Stimulated activated CD8-positive, alpha-beta memory T cell treated with anti-CD3 and anti-CD28 coated beads, Interleukin-4, amount 100 ng/mL, for 48 hours (primary cell): ENCODE measurements at places on chromosomes 13 and 19.

DNA sequence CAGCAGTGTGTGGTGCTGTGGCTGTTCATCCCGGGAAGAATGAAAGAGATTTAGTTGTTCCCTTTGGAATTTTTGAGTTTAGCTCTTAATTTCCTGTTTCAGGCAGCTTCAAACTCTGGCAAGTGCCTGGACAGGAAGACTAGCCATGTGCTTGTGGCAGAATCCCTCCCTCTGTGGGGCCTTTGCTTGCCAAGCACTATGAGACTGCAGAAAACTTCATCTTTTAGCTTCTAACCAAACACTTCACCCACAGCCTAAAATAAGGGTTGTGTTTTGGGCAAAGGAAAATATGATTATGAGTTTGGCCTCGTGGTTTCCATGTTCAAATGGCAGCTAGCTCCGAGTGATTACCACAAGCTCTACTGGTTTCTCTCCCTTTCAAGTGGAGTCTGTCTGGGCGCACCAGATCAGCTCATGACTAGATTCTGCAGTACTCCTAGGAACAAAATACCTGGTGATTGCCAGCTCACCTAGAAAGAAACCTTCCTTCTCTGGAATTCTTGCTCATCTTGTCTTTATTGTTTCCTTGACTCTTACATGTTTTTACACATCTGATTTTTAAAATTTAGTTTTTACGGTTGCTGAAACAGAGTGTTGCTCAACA lies 707.5 kb downstream of the SLITRK6 start:
- DNase-seq, result no peak

- DNase-seq, result no peak
These were observed 19.9 kb downstream of the TINCR start for GRCh38 chr19:5547881-5548280.

- no peak for DNase-seq
These were observed 75.3 kb upstream of the SCEL start for GRCh38 chr13:77460195-77460594.

DNA sequence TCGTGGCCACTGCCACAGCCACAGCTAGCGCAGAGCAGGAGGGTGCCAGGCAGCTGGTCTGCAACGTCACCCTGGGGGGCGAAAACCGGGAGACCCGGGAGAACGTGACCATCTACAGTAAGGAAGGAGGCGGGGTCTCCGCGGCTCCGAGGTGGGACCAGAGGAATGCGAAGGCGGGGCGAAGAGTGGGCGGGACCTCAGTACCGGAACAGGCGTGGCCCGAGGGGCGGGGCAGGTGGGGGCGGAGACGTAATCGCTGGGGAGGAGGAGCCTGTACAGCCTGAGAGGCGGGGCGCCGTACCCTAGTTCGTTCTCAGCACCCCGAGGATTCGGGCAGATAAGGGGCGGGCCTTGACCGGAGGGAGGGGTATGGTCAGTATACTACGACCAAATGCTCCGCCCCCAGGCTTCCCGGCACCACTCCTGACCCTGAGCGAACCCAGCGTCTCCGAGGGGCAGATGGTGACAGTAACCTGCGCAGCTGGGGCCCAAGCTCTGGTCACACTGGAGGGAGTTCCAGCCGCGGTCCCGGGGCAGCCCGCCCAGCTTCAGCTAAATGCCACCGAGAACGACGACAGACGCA lies 2.5 kb downstream of the ICAM5 start:
- DNase-seq, result peak; percentile 96

GRCh38 chr13:23750383-23751121 lies 138.6 kb downstream of the MIPEP start:
- peak; percentile 32 for DNase-seq

DNA sequence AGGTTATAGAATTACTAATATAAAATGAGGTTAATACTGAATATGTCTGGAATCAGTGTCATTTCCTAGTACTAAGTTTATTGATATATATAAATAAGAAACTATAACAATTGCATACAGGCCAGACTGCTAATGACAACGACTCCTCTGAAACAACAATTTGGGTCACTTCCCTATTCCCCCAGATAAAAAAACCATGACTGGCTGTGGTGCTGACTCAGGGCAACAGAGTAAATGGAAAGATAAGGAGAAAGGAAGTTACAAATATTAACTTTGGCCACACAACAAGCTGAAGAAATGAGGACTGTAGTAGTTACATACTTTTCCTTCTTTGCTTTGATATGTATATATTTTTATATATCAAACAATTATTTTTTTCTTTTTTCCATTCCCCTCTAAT lies 263.7 kb upstream of the PCDH9 start:
- DNase-seq, result no peak

- no peak for DNase-seq
These were observed 47.9 kb downstream of the DCT start for GRCh38 chr13:94431574-94431973.

DNA sequence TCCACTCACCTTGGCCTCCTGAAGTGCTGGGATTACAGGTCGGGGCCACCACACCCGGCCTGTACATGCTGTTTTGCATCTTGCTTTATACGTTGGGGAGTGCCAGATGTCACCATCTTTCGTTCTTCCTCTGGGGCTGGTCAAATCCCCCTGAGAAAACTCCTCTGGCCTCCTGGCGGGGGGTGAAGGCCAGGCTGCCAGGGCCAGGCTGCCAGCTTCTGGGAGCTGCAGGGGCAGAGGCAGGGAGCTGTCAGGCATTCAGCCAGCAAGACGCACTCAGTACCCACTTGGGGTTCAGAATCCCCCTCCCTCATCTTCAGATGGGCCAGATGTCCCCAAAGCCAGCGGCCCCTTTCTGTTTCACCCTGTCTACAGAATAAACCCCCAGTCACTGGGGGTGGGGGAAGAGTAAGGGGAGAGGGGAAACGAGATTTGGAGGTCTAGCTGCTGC lies 16.1 kb downstream of the ZSWIM9 start:
- no peak for DNase-seq

DNA sequence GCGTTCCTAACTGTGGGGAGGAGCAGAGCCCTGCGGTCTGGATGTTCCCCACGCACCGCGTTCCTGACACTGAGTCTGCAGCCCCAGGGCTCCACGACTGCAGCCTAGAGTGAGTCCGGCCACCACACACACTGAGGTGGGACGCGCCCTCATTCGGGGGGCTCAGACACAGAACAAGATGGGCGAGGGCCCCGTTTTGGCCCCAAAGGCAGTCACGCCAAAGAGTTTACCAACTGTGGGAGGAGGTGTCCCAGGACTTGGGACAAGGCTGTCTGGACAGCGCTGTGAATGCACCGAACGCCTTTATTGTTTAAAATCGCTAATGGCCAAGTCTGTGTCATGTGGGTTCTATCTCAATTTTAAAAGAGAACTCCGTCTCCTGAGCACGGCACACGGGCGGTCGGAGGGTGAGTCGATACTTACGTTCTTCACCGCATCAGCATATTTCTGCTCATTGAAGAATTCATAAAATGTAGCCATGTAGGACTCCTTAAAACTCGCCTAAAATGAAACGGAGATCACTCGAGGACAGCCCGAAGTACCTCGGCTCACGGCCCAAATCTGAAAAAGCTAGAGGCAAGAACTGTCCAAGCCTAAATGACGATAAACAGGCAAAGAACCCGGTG lies 35.2 kb upstream of the C13orf46 start:
- no peak for DNase-seq

DNA sequence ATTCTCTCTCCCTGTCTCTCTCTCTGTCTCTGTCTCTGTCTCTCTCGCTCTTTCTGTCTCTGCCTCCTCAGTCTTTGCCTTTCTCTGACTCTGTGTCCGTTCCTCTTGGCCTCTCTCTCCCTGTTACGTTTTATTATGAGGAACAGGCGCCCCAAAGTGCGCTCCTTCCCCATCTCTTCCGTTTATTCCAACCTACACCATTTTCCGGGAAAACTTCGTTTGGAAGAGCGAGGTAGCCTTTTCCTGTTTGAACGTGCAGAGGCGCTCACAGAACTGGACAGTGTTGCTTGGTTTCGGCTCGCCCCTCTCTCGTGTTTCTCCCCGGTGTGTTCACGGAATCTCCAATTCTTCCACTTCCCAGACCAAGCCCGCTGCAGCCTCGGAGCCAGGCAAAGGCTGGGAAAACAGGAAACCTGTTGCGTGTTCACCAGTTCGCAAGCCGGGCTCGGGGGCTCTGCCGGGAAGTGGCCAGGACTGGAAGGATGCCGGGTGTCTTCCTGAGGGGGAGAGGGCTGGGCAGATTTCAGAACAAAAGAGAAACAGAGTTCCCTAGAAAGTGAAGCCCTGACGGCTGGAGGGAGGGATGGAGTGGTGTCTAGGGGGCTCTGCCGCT lies 605 bp downstream of the TMEM255B start:
- no peak for DNase-seq

GRCh38 chr13:54383604-54384003 lies 1355.0 kb downstream of the OLFM4 start:
- no peak for DNase-seq
